B cell (primary cell): ENCODE measurements at places on chromosomes 3 and 15.
A peak's percentile ranks its signal among the peaks of the same experiment; 100 is the strongest.

DNA sequence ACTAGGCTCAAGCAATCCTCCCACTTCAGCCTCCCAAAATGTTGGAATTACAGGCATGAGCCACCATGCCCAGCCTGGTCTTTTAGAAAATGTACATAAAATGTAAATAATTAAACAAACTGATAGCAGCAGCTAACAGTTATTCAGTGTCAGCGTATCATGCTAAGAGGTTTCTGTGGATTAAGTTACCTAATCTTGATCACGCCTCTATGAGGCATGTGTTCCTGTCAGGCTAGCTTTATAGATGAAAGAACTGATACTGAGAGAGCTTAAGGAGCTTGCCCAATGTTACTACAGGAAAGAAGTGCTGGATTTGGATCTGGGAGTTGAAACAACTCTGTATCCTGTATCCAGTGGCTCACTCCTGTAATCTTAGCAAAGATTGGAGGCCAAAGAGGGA lies 11.2 kb upstream of the MST1R start:
- no peak for DNase-seq

GRCh38 chr3:65751123-65751700 lies 287.5 kb downstream of the MAGI1 start:
- no peak for DNase-seq

GRCh38 chr15:34056911-34057310 lies 17.9 kb upstream of the AVEN start:
- DNase-seq = no peak

- peak; percentile 66 for DNase-seq
Measured at GRCh38 chr15:77634266-77634962, 1.7 kb upstream of the LINGO1 start.

DNA sequence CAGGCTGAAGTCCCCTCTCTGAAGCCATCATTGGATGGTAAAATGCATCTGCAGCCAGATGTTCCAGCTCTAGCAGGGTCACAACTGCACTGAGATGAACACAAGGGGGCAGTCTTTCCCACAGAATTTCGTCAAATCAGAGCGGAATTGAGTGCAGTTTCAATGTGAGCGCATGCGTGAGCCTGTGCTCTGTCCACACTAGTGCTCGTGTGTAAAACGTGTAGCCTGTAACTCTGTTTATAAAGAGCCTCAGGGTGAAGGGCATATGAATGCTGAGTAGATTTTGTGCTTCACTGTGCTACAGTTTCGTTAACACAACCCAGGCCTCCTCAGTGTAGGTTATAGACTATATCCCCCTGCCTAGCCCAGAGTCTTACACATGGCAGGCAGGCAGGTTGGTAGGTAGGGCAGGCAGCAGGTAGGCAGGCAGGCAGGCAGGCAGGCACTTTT lies 92.7 kb upstream of the GOLGA6L4 start:
- peak; percentile 84 for DNase-seq

DNA sequence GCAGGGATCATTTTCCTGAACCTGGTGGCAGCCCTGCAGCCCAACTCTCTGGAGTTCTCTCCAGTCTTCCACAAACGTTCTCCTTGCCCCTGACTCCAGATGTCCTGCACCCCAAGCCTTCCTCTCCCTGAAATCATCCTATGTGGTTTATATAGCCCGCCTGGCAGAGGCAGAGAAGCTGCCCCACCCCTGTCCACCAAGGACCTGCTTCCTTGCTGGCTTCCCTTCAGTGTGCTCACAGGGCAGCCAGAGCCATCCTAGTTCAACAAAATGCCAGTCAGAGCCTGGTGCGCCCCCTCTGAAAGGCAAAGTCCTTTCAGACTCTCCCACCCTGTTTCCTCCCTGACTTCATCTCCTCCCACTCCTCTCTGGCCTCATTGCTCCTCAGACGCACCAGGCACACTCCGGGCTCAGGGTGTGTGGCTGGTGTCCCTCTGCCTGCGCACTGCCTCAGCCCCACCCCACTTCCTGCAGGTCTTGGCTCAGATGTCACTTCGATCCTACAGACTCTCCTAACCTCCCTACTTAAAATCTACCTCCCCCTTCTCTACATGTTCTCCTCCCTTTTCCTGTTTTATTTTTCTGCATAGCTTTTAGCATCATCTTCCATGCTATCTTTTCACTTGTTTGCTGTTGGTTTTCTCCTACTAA lies 5.9 kb downstream of the KBTBD13 start:
- DNase-seq = no peak

GRCh38 chr3:134754768-134755559 lies 40.1 kb upstream of the EPHB1 start:
- peak; percentile 9 for DNase-seq

DNA sequence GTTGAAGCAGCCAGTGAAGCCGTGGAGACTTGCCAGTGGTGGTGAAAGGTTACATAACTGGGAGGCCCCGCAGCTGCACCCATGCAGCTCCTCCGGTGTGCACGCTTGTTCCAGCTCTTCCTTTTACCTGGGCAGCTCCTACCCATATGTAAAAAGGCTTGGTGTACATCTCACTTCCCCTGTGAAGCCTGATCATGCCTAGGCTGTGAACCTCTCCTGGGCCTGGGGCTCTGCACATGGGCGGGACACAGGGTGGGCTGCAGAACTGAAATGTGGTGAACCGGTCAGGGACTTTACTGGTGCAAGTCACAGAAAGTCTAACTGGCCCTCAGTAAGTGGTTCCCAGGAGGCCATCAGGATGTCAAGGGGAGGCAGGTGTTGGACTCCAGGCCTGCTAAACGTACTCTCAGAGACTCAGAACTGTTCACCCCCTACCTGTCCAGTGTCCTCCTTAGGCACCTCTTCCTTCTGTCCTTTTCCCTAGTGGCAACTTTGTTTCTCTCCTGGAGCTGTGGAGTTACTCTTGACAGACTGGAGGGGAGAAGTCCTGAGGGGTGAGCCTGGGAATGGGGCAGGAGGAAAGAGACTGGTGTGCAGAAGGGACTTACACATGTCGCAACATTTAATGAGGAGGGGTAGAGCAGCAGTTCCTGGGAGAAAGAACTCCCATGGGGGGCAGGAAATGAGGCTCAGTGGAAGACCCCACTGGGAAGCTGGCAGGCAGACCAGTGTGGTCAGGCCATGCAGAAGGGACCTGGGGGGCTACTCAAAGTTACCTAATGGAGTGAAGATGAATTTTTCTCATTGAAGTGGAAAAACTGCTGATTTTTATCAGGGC lies 148.1 kb downstream of the EEFSEC start:
- no peak for DNase-seq

GRCh38 chr15:51492528-51492927 lies 130.0 kb downstream of the DMXL2 start:
- no peak for DNase-seq

DNA sequence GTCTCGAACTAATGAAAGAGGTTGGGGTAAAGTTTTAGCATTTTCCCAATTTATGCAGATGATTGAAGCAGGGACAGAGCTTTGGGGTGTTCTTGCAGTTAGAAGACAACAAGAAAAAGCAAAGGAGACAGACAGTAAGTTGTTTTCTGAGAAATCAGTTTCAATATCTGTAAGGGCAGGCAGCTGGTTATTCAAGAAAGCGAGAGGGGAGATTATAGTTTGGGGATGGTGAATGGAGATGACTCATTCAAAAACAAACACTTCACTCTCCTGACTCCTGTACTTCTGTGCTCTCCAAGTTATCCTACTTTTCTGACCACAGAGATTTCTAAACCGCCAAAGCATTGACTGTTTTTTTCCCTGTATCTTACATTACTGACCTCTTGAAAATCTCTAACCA lies 352.0 kb downstream of the GAP43 start:
- DNase-seq = no peak

DNA sequence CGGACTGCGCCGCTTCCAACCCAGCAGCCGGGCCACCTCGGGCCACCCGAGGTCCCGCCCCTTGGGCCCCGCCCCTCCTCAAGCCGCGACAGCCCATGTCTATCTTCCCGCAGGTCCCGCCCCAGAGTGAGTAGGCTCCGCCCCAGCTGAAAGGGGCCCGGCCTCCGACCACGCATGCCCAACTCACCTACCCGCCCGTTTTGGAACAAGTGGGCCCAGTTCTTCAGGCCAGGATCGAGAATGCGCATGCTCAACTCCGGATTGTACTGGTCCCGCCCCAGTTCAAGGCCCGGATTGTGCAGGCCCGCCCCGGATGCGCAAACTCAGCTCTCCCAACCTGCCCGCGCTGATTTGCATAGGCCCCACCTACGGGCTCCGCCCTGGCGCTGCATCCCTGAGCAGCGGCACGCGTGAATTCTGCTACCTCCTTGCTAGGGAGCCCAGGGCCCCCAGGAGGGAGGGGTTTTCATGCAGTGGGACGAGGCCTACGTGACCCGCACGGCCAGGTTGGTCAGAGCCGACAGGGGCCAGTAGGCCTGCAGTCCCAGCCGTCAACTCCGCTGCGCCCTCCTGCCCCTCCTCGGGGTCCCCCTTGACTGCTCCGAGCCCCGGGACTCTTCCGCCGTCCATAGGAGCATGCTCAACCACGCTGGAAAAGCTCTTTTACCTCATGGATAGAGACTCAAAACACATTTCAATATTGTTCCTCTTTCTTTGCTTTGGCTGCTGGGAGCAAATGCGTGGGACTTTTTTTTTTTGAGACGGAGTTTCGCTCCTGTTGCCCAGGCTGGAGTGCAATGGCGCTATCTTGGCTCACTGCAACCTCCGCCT lies at the start of gene PFKFB4:
Gene PFKFB4 (minus strand): TSS at position 8 of the 831 bp plus-strand sequence. CDS start 26 bp downstream, outside the sequence.
- peak; percentile 100 for DNase-seq

DNA sequence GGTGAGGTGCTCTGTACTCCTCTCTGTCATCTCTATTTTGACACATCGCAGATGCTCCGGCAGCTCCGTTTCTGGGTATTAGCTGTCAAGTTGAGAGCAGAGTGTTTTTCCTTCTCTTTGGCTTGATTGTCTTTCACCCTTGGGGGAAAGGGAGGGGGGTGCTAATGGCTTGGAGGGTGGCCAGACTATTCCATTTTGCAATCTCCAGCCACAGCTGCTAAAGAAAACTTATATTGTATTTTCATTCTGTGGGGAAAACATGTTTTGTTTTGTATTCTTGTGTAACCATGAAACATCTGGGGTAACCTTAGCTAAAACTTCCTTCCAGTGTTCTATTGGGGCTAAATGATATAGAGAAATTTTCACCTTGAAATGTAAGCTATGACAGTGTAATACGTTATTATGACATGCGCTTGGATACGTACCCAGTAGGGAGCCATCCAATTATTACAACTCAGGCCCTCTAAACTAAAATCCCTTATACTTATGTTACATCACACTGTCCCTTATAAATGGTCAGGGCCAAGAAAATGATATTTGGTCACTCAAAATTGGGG lies 14.0 kb upstream of the LARP6 start:
- no peak for DNase-seq

DNA sequence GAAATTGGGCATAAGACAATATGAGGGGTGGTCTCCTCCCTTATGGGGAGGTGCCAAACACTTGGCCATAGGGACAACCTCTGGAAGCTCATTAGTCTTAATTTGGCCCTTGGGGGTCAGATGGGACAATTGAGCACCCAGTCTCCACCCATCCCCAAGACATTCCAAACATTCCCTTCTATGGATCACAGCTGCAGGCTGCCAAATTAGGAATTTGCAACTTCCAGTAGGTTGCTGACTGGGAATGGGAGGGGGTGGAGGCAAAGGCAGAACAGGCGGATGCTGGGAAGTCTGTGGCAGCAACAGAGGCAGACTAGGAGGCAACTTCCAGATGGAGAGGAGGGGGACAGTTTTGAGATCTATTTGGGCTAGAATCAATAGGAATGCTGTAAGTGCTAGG lies 1.4 kb upstream of the PDHB start:
- no peak for DNase-seq

GRCh38 chr15:31434588-31435260 lies 108.1 kb downstream of the KLF13 start:
- peak; percentile 72 for DNase-seq

DNA sequence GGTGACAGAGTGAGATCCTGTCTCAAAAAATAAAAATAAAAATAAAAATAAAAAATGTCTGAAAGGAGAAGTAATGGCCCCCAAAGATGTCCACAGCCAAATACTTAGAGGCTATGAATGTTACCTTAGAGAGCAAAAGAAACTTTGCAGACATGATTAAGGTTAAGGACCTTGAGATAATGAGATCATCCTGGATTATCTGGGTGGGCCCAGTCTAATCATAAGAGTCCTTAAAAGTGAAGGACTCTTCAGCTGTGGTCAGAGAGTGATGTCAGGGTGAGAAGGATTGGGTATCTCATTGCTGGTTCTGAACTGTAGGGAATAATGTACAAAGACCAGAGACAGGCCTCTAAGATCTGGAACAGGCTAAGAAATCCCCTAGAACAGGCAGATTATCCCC lies 84.9 kb upstream of the POU1F1 start:
- no peak for DNase-seq

DNA sequence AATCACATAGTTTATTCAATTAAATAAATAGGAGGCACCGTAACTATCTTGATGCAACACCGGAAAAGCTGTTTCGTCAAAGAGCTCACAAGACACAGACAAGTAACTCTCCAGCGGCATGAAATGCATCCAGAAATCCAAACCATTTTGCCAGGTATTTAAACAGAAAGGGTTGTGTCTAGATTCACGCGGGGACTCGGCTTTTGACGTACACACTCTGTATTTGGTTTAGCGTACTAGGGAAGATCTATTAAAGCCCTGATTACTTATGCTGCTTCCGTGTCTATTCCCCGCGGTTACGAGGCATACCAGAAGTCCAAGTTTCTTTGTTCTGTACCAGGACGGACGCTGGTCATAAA lies 718 bp downstream of the BNIP2 start:
- no peak for DNase-seq

DNA sequence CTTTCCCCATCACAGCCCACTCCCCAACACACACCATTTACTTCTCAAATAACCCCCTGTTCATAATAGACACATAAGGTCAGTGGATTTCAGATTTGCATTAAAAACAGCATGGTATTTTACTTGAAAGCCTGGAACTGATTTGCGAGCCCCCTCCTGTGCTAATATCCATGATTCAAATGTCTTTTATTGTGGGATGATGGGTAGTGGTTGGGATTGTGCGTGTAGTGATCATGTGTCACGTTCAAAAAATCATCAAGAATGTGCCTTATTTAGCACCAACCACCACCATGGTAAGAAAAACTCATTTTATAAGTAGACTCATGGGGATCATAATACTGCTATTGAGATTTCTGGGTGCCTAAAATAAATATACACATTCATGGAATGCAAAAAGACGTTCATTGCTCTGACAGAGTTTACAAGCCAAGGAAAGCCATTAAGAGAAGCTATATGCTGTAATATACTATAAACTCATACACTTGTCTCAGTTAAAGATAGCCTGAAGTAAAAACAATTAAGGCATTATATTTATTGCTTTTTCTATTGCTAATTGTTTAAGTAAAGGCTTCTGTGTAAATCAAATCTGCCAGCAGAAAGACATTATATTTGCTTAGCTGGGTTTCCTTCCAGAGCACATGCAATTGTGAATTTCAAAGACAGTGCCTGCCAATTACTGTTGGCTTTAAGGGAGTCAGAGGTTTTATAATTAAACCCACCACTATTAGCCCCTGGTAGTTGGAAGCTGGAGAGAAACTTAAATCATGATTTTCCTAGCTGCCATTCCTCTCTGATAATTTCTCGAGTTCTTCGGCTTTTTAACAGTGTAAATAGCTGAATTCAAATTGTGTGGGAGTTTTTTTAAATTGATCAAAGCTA lies 4.0 kb downstream of the TRAT1 start:
- no peak for DNase-seq

DNA sequence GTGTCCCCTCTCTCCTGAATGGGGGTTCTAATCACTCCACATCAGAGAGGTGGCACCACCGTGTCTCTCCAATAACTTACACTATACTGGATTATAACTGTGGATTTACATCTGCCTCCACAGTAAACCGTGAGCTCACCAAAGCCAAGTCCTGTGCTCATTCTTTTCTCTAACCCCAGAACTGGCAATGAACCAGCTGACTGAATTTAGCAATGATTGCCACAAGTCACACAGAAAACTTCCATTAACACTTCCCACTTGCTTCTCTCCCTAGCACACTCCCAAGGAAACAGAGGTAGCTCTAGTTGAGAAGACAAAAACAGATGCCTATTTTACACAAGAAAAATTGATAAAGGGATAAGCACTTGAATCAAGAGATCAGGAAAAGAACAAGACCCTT lies 361.3 kb downstream of the ULK4 start:
- DNase-seq = no peak
